ENCODE measurements at places on chromosomes 6 and 20.

GRCh38 chr6:14910692-14911547 is 334.9 kb upstream of the JARID2 start:
- DNase-seq, result no peak

DNA sequence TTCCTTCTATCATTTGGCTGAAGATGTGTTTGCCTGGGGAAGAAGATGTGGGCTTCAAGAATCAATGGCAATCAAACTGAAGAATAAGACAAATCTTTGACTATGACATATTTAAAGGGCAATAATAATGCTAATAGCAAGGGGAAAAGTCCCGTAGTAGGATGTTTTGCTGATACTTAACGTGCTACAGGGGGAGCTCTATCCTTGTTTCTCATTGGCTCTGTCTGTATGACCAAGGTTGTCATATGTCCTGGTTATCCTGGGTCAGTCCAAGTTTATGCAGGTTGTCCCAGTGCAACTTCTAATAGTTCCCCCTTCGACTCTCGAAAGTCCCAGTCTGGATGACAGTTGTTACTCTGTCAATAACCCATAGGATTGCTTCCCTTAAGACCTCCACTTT is 321.3 kb downstream of the DHX35 start:
- no peak for DNase-seq

- no peak for DNase-seq
Measured at GRCh38 chr6:121951918-121952379, 447.5 kb upstream of the HSF2 start.

GRCh38 chr20:16187956-16188616 is 385.2 kb downstream of the KIF16B start:
- no peak for DNase-seq

DNA sequence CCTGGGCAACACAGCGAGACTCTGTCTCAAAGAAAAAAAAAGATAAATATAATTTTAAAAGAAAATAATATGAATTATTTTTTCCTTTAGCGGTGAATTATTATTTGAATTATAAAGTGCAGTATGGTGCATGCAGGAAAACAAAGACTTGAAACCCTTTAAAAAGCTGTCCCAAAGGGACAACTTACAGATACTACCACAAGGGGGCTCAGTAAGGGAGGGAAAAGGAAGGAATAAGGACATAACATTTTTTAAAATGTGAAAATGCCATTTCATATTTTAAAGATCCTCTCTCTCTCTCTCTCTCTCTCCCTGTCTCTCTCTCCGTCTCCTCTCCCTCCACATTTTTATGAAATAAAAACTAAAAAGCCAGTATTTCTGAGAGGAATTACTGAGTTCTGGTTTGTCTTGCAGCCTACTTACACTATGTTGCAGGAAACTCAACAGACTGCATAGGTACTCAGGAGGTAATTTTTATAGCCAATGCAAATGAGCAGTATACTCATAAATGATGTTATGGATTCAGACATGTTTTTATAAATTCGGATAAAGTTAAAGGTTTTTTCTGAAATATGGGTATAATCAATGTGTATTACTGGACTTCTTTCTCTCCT is 455.0 kb upstream of the GJE1 start:
- no peak for DNase-seq

- DNase-seq, result no peak
Measured at GRCh38 chr20:63290136-63290676, 2.8 kb upstream of the COL20A1 start.

- no peak for DNase-seq
Measured at GRCh38 chr6:116011520-116011919, 49.2 kb downstream of the FRK start.

- DNase-seq, result no peak
Measured at GRCh38 chr6:155861821-155862220, 406.2 kb upstream of the NOX3 start.

DNA sequence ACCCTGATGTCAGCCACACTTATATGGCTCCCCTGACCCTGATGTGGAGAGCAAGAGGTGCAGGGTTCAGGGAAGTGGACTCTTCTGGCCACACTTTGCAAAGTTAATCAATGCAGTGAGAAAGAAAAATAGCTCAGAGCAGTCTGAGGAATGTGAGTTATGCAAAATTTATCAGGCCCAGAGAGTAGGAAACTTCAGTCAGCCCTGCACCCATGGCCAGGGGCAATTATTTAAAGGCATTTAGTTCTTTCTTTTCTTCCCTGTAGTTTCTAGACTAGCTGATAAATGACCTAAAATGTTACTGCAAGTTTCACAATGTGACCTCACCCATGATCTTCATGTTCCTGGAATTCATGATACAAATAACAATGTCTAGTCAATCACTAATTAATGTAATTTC is 143.7 kb upstream of the GGTLC1 start:
- no peak for DNase-seq

DNA sequence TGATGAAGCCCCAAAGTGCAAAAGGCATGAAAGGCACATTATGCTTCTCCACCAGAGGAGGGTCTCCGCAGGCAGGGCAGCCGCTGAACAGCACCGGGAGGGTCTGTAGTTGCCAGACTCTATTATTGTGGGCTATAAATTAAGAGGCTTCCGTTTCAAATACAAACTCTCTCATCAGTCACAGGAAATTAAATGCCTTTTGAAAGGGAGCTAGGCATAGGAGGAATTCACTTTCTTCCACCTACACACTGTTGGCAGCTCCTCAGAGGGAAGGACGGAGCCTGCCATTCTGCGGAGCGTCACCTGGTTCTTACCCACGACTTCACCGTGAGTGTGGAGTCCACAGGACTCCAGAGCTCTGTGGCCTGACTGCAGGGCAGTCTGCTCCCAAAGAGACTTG is 140.8 kb upstream of the AGPAT4 start:
- DNase-seq, result no peak

GRCh38 chr20:8865636-8866035 is 203.3 kb upstream of the PLCB4 start:
- DNase-seq, result no peak

Measured in stimulated activated CD8-positive, alpha-beta memory T cell treated with anti-CD3 and anti-CD28 coated beads, Interleukin-7, amount 100 ng/mL, for 48 hours (primary cell).